ENCODE measurements at places on chromosomes 6 and 20.

DNA sequence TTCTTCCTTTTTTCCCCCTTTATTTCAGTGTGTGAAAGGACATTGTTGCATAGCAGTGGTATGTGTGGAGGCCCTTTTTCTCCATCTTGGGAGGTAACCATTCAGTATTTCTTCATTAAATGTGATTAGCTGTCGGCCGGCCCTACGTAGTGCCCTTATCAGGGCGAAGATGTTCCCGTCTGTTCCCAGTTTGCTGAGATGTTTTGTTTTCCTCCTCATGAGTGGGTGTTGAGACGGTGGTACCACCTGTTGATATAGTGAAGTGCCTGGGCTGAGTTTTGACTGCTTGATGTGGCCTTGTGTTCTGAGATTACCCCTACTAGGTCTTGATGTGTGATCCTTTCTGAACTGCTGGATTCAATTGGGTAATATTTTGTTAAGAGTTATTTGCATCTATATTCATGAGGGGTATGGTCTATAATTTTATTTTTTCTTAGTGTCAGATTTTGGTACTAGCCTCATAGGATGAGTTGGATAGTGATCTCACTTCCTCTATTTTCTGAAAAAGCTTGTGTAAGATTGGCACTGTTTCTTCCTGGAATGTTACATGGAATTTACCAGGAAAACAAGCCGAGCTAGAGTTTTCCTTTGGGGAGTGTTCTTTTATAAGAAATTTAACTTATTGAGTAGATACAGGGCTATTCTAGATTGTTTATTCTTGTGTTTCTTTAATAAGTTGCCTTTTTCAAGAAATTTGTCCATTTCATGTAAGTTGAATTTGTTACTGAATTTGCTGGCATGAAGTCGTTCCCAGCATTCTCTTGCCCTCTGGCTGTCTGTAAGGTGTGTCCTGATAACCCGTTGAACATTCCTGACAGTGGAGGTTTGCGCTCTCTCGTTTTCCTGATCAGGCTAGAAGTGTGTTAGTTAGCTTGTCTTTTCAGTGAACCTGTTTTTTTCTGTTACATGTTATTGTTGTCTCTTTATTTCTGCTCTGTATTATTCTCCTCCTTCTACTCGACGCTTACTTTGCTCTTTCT is 4.3 kb downstream of the MTG2 start:
- DNase-seq = no peak

GRCh38 chr6:122388945-122389344 is 10.5 kb upstream of the HSF2 start:
- DNase-seq = no peak

DNA sequence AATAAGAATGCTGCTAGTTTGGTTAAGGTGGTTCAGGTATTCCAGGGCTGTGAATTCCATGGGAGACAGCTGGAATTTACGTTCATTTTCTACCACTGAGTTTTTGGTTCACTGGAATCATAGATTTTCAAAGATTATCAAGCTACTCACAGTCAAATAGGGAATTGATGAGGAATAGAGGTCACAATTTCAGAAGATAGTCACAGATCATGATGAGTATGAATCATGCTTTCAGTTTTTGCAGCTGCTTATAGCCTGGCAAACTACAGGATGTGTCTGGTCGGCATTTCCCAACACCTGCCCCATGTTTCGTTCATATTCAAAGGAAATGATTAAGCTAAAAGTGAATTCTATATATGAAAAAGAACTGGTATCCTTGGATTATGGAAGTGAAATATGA is 58.7 kb downstream of the BCKDHB start:
- DNase-seq = no peak

DNA sequence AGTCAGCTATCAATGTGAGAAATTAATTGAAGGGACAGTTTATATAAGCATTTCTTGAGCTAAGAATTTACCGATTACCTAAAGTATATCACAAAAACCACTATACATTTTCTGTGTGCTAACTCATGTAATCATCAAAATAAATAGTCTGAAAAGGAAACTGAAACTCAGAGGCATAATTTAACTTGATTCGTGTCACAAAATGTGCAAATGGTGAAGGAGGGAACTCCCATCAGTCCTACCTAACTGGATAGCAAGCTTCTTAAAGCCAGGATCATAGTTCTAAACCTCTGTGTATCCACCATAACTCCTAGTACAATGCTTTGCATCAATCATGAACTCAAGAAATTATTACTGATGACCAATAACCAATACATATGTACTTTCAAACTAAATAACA is 91.0 kb downstream of the ASCC3 start:
- no peak for DNase-seq

GRCh38 chr20:13245250-13245723 is 24.2 kb downstream of the ISM1 start:
- no peak for DNase-seq

DNA sequence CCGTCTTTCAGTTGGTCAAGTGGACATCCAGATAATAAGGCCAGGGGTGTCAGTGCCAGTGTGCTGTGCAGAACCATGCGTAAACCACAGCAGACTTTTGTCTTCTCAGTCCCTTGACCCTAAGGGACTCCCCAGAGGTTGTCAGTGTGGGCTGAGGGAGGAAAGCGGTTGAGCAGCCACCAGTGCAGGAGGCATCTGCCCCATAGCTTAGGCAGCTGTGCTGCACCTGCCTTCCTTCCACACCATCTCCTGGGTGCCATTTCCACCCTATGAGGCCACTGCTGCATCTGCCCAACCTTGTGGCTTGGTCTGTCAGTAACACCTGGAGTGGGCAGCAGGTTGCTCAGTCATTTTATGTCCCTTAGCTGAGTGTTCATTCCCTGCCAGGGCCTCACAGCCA is 26.0 kb downstream of the PRPF6 start:
- DNase-seq = no peak

DNA sequence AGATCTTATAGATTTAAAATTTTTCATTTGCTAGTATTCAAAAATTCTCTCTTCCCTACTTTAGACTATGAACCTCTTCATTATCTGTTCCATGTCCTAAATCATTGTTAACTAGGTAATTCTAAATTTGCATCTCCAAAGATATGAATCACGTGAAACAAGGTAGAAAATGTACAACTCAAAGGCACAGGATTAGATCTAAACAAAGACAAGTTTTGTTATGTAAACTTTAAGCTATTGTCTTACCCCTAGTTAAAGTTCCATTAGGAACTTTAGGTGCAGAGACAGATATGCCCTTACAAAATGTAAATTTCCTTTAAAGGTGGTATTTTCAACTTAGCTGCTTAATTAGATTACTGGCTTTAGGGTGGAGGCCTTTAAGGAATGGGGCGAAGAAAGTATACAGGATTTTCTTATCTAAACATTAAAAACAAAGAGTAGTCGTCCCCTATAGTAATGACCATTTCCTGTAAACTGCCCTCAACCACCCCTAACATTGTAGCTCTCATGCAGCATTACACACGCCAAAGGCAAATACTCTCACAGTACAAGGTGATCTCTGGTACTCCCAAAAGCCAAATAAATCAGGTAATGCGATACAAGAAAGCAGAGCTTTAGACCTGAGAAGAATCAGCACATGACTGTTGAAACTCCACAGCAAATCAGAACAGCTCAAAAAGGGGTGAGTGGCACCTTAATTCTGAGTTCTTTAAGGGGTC is 57.4 kb upstream of the MRAP2 start:
- no peak for DNase-seq

DNA sequence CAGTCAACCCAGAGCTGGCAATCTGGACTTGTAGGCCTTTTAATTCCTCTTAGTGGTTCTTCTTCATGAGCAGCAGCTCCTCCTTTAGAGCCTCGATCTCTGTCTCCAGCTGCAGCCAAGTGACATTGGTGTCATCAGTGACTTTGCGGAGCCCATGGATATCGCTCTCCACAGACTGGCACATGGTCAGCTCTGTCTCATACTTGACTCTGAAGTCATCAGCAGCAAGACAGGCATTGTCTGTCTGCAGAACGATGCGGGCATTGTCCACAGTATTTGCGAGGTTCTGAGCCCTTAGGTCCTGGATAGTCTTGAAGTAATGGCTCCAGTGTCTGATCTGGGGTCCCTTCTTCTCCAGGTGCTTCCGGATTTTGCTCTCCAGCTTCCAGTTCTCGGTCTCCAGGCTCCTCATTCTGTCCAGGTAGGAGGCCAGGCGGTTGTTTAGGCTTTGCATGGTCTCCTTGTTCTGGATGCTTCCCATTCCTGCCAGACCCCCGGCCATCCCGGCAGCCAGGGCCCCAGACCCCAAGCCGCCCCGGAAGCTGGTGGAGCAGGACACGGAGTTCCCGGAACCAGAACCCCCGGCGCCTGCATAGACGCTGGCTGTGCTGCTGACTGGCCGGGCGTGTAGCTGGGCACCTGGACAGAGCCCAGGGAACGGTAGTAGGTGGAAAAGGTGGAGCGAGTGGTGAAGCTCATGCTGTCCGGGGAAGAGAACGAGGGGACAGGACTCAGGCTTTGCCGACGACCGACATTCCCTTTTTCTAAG is 15.1 kb downstream of the RFPL4B start:
- no peak for DNase-seq

- DNase-seq = no peak
Measured at GRCh38 chr6:74152096-74152675, 456.2 kb downstream of the CD109 start.

DNA sequence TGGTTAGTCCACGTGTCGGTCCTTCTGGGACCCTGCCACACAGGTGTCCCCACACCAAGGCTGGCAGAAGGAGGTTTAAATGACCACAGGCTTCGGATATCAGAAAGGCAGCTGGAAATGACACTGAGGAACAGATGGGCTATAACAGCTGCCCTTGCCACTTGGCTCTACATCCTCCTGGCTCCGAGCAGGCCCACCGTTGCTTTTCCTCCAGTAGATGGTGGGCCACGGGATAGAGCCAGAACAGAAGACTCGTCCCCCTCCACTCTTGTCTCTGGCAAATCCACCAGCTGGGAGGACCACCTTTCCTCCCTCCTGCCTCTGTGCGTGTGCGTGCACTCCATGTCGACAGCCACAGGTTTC is 17.6 kb downstream of the WRNIP1 start:
- no peak for DNase-seq

- no peak for DNase-seq
Measured at GRCh38 chr6:93413190-93413589, 6.2 kb downstream of the EPHA7 start.

- no peak for DNase-seq
Measured at GRCh38 chr6:142885182-142885867, 59.7 kb downstream of the HIVEP2 start.

DNA sequence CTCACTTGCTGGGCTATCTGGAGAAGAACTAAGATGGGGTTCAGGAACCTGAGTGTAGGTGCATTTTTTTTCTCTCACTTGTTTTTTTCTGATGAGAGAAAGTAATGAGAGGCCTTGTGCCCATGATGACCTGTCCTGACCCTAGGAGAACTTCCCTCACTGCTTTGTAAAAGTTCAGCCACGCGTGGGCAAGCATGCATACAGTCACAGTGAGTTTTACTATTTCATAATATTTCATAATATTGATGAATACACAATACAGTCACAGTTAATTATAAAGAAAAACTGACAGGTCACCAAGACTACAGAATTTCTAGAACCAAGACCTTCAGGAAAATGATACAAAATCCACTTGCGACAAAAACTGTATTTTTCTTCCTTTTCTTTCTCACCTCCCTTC is 111.8 kb downstream of the MAP7 start:
- no peak for DNase-seq

DNA sequence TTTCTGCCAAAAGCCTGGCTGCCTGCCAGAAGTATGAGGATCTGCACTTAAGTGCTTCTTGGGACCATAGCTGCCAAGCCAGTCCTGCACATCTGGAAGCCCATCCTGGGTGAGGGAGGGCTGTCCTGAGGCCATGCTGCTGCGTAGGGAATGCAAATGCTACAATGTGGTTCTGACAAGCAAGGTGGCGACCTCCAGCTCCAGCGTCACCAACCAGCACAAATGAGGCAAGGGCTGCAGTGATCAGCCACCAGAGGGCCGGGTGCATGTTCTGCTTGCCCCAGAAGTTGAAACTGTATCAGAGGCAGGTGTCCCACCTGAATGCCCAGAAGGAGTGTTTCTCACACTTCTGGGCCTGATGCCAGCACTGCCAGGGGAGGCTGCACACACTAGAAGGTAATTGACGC is 99.1 kb upstream of the KCNQ5 start:
- DNase-seq = peak; percentile 4

DNA sequence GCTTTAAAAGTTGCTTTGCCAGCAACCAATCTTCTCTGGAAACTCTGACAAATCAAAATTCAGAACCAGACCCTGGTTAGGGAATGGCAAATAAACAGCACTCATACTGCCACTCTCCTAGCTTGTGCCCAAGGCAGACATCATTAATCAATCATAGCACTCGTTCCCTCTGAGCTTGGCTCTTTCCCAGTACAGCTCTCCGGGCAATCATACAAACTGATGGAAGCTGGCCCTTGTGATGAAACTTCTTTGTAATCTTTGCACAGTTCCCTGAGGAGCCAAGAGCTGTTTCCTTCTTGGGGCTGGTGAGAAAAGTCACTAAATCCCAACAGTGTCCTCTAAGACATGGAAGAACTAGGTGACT is 34.7 kb downstream of the KIAA1755 start:
- DNase-seq = no peak

DNA sequence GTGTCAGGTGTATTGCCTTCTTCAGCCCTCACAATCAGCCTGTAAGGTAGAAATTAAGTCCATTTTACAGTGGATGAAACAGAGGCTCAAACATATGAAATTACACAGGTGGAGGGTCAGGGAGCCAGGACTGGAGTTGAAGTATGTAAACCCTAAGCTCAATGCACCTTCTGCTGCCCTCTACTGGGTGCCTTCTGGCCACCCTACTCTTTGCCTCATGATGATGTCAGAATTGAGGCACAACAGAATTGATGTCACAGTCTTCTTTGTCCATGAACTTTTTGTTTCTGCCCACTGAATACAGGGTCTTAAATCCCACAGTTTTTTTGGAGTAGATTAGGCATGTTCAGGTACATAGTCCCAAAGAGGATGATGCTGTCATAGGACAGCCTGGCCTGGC is 400.8 kb upstream of the CHD6 start:
- DNase-seq = no peak

DNA sequence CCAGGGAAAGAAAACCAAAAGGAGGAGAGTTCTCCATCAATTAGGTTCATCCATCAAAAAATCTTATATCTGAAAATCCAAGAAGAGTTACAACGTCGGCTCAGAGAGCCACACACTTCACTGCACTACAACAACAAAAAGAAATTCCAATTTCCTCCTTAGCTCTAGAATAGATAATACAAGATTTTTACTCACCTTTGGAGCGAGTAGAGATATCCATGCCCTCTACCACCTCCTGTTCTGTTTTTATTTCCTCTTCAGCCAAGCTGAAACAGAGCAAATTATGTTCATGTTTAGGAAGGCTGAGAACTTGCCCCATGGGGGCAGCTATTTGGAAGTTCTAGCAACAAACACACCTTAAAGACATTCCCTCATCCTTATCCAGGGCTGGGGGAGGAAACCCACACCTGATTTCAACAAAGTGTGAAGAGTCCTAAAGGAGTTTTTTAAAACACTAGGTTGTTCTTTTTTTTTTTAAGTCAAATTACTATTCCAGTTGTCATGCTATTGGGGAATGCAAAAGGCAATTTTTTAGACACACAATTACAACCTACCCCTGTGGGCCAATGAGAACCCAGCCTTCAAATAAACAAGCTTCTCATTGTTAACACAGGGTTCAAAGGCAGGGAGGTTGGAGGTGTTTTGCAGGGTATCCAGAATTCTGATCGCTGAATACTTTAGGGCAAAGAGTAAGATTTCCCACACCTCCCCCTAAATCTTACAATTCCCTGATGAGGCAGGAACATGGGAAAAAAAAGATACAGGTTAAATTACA is 8.7 kb downstream of the ZMYND8 start:
- DNase-seq = no peak
